ENCODE measurements at places on chromosomes 12 and 14.

DNA sequence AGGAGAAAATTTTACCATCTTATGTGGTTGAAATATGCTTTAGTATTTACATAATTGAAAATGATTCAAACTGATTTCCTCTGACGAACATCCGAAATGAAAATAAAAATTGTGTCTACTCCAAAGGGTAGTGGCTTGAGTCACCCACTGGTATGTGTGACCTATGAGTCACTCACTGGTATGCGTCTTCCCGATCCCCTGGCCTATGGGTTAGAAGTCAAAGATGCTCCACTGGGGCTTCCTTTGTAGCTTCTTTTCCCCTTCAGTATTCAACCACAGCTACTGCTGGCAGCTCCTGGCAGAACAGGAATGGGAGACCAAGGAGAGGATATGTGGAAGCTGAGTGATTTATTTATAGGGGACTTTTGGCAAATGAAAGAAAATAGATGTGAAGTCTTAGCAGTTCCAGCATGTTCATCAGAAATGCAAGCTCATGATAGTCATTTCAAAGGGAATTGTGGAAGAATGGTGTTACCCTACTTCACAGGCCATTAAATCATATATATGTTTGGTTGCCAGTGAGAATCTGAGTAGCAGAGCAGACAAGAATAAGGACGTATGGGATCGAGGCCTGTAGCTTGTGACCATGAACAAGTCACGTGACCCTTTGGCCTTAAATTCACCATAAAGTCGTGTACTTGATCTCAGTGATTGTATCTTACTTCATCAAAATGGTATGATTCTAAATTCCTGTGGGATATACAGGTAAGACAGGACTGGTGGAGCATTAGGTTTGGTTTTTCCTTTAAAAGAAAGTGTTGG is 108.3 kb downstream of the CRADD start:
- peak; percentile 18 for DNase-seq

- no peak for DNase-seq
Observed at GRCh38 chr12:25063873-25064628, 115.2 kb upstream of the BCAT1 start.

DNA sequence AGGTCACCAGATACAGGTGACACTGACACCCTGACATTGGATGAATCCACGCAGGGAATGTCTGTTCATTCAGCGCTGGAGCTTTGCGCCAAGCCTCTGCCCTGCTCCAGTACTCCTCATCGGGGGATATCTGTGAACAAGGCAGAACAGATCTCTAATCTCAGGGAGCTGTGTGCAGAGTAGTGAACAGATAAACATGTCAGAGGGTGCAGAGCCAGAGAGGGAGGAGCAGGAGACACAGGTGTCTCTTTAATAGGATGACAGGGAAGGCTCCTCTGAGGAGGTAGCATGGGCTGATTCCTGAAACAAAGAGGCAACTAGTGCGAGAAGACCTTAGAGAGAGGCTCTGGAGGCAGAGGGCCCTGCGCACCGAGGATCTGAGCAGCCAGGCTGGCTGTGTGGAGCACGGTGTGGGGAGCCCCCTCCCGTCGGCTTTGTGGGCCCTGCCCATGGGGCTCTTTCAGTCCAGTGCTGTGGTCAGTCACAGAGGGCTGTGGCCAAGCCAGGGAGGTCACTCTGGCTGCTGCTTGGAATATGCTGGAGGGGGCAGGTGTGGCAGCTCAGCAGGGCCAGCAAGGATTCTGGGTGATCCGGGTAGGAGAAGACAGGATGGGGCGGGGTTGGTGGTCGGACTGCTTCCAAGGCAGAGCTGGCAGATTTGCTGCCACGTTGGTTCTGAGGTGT is 55.6 kb downstream of the TECPR2 start:
- DNase-seq: no peak

DNA sequence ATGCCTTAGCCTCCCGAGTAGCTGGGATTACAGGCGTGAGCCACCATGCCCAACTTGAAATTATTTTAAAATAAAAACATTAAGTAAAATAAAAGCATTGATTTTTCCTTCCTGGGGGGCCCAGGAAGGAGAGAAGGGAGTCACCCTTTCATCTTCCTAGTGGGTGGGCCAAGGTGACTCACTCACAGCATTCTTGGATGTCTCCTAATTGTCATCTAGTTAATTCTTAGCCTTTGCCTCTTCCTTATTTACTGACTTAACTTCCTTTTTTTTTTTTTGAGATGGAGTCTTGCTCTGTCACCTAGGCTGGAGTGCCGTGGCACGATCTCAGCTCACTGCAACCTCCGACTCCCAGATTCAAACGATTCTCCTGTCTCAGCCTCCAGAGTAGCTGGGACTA is 29.2 kb downstream of the TMEM120B start:
- DNase-seq: no peak

DNA sequence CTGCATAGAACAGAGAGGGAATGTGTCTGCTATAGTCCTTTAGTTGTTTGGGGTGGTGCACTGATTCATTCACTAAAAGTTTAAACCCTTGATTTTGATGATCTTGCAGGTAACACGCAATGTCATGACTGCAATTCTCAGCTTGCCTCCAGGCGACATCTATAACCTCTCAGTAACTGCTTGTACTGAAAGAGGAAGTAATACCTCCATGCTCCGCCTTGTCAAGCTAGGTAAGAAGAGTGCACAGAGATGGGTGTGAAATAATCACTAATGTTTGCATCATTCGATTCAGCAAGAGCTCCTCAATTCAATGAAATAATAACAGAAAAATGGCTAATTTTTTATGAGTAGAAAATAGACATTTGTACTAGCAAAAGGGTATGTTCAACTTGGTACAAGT is 203.7 kb downstream of the PTPRO start:
- DNase-seq: no peak

DNA sequence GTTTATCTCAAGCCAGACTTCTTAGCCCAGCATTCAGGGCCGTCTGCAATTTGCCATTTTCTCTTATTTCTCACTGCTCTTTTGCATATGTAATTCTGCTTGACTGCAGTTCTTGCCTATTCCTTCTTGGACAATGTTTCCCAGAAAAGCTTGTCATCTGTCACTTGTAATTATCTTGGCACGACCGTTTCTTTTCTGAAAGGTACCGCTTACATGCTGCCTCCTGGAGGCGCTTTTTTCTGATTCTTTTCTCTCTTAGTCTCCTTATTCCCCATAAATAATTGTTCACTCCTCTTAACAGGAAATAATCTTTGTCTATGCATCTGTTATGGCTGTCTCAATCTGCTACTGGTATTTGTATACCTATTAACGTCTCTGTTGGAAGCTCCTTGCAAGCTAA is 1.2 kb upstream of the ALDH1L2 start:
- DNase-seq: no peak

DNA sequence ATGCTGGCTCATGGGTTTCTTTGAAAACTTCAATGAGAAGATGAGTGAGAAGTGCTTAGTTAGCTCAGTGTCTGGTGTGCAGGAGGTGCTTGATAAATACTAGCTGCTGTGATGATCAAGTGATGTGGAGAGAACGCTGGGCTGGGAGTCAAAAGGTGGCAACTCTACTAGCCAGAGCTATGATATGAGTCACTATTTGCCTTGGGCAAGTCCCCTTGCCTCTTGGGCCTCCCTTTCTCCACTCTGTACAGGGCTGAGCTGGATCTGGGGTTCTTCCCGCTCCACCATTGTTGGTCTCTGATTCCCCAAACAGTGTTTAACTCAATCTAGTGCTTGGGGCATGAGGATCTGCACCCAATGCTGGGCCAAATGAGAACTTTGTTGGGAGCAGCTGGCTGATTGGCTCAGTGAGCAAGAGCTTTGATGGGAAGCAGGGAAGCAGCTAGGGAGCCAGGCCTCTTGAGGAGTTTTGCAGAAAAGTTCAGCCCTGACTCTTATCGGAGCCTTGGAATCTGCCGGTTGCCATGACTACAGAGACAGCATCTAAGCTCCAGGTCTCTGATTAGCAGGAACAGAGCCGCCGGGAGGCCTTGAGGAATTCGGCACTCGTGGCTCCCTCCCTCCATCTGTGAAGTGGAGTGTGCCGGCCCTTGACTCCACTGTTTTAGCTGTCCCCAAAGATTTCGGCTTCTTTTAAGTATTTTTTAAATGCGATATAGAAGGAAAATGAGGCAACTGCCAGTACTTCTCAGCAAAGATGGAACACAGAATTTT is 82.1 kb upstream of the HSPB8 start:
- DNase-seq: no peak

DNA sequence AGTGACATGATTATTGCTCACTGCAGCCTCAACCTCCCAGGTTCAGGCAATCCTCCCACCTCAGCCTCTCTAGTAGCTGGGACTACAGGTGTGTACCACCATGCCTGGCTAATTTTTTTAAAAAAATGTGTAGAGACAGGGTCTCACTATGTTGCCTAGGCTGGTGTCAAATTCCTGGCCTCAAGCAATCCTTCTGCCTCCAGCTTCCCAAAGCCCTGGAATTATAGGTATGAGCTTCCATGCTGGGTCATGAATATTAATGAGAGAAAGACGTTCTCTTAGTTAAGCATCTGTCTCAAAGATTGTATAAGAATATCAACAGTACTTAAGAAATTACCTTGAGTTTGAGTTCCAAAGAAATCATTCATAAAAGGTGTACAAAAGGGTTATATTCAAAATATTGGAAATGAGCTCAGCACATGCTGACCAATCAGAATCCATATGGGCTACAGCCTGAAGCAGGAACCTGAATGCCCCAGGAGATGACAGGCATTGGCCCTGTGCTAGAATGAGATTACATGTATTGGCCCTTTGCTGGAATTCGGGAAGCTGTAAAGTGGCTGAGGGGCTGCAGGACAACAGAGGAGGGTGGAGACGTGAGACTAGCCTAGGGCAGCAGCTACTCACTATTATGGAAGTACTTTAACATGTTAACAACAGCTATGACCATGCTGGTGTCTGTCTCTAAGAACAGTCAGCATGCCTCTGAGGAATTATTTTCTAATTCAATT is 157.0 kb upstream of the CPNE8 start:
- no peak for DNase-seq

GRCh38 chr12:29238822-29239291 is 89.8 kb downstream of the FAR2 start:
- no peak for DNase-seq

- no peak for DNase-seq
Observed at GRCh38 chr12:71400481-71400880, 39.1 kb upstream of the LGR5 start.

DNA sequence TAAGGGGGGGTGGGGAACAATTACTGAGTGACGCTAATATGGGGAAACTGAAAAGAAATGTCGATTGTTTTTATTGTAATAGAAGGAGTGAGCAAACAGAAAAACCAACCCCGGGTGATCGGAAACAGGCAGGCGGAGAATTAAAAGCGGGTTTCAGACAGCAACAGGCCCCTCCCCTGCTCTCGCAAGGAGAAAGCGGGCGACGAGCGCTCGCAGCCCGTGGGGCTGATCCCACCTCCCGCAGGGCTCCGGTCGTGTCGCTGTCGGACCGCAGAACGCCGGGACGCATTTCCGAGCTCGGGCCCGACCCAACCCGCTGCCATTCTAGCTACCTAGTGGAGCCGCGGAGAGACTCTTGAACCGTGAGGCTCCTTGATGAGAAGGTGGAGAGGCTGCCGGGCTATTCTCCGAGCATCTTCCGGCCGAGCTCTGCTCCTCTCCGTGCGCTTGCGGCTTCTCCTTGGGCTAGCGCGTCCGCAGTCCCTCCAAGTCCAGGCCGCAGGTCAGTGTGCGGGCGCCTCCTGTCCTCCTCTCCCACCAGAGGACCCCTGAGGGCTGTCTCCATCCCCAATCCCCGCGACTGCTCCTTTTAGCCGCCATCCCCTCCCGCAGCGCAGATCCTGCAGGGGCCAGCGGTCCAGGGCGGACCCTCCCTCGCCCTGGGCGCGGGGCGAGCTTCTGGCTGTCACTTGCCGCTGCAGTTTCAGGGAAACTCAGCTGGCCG is 4.1 kb upstream of the PAX9 start:
- DNase-seq: no peak

GRCh38 chr12:50111395-50111692 is 692 bp upstream of the COX14 start:
- no peak for DNase-seq

GRCh38 chr14:101034986-101035385 is 131.5 kb upstream of the RTL1 start:
- DNase-seq: no peak

GRCh38 chr12:101050631-101051030 is 159.4 kb downstream of the SLC5A8 start:
- DNase-seq: no peak

- no peak for DNase-seq
Observed at GRCh38 chr14:39972704-39973103, 540.5 kb upstream of the FBXO33 start.

DNA sequence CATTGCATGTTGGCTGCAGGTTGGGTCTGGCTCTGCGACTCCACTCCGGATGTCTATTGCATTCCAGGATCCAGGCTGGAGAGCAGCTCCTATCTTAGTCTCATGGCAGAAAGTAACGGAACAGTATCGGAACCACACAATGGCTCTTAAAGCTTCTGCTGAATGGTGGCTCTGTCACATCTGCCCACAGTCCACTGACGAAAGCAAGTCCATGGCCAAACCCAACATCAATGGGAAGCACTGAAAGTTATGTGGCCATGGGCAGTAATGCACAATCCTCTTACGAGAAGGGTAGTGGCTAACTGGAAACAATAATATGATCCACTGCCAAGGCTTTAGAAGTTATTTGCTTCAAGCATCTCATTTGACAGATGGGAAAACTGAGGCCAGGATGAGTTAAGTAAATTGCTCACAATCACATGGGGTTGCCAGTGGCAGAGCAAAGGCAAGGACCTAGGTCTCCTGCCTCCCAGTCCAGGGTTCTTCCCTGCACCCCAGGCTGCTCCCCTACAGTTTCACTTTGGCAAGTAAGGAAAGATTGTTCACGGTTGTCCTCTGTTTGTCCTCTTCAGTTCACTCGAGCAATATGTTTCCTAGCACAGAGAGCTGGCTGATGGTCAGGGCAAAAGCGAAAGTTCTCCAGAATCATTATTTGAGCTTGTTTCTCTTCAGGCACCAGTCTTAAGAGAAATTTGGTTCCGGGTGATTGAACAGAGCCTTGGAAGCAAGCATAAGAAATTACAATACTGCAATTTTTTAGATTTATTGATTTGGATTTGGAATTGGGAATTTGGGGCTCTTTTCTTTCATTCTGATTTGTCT is 54.2 kb downstream of the CKAP4 start:
- DNase-seq: no peak

DNA sequence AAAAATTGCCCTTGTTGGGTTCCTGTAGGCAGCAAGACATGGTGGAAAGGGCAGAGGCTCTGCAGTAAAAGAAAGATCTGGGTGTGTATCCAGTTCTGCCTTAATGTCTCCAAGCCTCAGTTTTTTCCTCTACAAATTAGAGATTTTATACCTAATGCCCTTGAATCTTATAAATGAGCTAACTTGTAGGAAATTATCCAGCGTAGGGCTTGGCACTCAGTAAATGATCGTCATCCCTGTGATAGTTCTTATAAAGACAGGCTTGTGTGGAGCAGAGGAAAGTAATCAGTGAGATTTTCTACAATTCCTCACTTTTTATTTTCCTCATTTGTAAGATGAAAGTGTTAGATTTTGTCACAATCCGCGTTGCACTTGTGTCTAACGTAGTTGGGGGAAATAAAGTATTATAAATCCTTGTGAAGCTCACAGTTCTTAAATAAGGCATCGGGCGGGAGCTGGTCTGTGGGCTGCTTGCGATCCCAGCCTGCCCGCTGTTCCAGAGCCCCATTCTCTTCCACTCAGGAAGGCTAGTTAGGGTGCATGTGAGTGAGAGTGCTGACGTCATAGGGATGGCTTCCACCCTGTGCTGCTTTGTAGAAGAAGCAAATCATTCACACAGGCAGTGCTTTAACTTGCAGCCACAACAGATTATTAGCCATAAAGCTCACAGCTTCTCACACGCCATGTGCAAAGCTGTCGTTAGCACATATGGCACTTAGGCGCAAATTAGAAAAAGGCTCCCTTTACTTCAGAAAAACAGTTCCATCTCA is 87.6 kb downstream of the EML1 start:
- DNase-seq: no peak

- peak; percentile 21 for DNase-seq
Observed at GRCh38 chr12:3202734-3203446, 125.7 kb downstream of the TSPAN9 start.
